ENCODE measurements at places on chromosomes 5 and 9.

DNA sequence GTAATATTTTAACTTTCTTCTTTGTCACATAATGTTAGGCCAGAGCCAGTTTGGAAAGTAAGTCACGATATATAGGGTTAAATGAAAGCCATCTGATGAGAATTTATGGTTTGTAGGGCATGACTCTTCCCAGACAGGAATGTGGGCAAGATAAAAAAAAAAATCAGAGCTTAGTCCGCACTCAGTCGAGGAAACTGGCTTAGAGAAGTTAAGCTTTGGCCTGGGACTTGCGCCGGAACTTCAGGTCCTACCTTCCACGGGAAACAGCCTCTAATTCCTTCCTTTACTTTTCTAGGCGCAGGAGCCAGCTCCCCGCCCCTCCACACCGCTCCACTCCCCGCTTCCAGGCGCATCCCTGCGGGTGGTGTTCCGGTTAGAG is 475 bp downstream of the DDX31 start:
- DNase-seq = no peak

GRCh38 chr9:101054657-101055056 is 26.1 kb downstream of the PLPPR1 start:
- DNase-seq = no peak

DNA sequence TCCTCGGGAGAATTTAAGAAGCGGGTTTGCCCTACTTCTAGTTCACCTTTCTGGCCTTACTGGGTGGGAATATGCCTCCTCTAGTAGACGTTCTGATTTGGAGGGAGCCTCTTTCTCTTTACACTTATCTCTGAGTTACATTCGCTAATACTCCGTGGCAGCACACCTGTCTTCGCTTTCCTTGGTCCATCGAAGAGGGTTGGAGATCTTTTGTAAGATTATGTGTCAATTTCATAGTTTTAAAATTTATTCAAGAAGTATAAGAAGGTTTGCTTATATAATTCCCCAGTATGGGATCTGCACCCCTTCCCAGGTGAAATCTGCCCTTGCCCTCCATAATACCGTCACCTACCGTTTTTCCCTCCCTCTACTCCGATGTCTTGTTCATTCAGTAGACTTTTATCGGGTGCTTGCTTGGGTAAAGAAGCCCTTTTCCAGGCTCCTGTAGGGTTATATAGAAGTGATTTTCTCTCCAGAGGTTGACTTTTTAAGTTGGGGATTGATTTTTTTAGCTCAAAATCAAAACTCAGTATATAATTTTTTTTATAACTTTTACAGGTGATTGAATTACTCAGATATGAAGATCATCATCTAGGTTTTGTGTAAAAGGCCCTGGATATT is 1.1 kb downstream of the GPBP1 start:
- DNase-seq = no peak

DNA sequence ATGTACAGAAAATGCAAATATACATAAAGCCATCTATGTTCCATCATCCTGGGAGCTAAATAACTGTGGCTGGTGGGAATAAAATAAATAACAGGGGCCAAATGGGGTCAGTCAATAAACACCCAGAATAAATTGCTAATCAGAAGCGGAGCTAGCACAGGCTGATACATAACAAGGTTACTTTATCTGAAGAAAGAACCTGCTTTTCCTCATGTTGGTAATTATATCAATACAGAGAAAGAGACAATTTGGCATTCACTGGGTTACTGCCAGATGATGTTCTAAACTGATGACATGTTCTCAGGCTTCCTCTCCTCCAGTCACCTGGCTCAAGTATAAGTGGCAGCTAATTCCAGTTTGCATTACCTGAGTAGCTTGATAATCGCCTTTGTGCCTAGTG is 144.9 kb upstream of the CD180 start:
- DNase-seq = no peak

- no peak for DNase-seq
Observed at GRCh38 chr9:93827545-93828330, 127.4 kb downstream of the BARX1 start.

- no peak for DNase-seq
Observed at GRCh38 chr9:89022902-89023301, 31.6 kb downstream of the S1PR3 start.

DNA sequence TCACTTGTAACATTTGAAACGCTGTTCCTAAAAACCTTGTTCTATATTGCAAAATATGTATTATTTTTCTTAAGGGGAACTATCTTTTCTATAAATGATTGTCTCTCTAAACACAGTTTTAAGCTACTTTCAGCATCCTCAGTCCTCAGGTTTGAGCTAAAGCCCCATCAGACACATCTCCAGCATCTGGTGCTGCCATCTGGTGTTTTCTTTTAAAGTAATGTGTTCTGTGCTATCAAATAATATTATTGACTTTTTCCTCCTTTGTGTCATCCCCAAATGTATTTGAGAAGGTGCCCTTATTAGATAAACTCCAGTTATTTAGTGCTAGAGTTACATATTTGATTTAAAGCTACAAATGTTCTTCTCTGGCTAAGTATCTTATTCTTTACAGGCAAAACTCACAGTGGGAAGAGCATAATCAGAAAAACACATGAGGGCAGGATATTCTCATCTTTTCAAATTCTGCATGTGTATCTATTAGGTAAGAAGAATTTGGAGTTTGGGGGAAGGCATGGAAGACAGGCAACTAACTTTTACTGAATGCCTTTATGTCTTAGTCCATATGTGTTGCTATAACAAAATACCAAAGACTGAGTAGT is 27.5 kb downstream of the ZNF474 start:
- DNase-seq = no peak

DNA sequence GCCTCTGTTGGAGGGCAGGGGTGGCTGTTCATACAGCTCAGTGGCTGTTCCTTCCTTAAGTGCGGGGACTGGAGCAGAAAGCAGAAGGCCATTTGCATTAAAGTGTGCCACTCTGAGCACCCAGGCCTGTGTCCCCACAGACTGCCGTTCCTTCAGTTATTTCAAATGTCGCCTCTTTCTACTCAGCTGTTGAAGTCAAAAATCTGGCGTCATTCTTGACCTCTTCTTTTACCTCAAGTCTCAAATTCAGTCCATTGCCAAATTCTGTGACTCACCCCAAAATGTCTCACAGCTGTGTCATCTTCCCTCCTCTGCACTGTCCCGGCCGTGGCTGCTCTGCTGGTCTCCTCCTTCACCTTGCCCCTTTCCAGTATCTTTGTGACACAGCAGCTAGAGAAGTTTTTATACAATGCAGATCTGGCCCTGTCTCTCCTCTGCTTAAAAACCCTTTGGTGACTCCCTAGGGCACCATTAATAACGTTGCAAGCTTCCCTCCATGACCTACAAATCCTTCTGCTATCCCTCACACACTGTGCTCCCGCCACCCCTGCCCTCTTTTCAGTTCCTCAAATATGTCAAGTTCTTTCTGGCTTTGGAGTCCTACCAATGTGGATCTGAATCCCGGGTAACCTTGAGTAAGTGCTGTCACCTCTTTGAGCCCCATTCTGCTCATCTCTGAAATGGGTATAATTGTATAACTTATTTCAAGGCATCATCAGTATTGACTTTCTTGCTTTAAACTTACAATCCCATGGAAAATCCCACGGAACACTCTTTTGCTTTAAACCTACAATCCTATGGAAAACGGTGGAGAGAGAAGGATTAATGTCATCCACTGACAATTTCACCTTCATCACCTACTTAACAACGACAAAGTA is 98.3 kb upstream of the BOD1 start:
- DNase-seq = no peak

GRCh38 chr9:21696411-21696871 is 106.0 kb upstream of the MTAP start:
- no peak for DNase-seq

GRCh38 chr5:96721351-96721977 is 59.3 kb downstream of the CAST start:
- DNase-seq = no peak

DNA sequence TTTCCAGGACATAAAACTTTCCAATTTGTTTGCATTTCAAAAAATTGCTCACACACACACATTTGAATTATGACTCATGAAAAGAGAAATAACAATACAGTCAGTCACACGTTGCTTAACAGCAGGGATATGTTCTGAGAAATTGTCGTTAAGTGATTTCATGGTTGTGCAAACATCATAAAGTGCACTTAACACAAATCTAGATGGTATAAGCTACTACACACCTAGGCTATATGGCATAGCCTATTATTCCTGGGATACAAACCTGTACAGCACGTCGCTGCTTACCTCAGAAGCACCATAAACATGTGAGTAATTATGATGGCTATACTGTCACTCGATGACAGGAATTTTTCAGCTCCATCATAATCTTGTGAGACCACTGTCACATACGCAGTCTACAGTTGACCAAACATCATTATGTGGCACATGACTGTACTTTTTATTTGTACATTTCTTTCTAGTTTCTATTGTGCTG is 378.2 kb downstream of the ACTL7B start:
- no peak for DNase-seq

GRCh38 chr5:36237751-36238150 is 4.0 kb downstream of the NADK2 start:
- no peak for DNase-seq

DNA sequence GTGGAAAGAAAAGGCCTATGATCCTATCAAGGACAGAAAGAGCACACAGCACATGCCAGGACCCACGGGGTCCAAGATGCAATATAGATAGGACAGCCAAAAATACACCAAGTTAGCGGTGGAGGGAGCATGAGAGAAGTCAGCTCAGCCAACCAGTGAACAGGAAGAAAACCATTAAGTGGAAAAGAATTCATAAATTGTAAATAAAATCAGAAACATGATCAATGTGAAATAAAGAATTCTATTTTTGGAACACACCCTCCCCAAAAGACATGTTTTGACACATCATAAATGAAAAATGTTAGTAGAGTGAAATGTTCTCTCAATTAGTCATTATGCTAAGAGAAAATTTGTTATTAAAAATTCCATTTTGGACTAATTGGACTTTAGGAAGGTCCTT is 35.6 kb downstream of the ATPSCKMT start:
- DNase-seq = no peak

DNA sequence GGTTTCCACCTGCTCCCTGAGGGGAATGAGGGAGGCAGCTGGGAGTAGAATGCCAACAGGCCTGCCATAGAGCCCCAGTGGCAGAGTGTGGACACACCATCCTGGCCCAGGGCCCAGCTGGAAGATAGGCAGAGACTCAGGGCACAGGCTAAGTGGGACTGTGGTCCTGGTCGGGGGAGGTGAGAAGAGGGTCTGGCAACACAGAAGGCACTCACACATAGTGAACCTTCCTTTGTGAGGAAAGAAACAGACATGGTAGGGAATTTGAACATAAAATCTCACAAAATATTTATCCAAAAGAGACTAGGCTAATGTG is 41.2 kb downstream of the WDR36 start:
- no peak for DNase-seq

GRCh38 chr5:157464519-157465171 is 4.6 kb downstream of the NIPAL4 start:
- no peak for DNase-seq

GRCh38 chr5:66041627-66042026 is 102.5 kb upstream of the SREK1 start:
- no peak for DNase-seq

Data from naive thymus-derived CD8-positive, alpha-beta T cell (primary cell).